Kidney (tissue), 22 donors: ENCODE measurements at places on chromosomes 5 and 9. TPM values are rescaled to one million over a fixed set of nuclear protein-coding genes. Genes with fewer than 3 reads are reported as not detected.

DNA sequence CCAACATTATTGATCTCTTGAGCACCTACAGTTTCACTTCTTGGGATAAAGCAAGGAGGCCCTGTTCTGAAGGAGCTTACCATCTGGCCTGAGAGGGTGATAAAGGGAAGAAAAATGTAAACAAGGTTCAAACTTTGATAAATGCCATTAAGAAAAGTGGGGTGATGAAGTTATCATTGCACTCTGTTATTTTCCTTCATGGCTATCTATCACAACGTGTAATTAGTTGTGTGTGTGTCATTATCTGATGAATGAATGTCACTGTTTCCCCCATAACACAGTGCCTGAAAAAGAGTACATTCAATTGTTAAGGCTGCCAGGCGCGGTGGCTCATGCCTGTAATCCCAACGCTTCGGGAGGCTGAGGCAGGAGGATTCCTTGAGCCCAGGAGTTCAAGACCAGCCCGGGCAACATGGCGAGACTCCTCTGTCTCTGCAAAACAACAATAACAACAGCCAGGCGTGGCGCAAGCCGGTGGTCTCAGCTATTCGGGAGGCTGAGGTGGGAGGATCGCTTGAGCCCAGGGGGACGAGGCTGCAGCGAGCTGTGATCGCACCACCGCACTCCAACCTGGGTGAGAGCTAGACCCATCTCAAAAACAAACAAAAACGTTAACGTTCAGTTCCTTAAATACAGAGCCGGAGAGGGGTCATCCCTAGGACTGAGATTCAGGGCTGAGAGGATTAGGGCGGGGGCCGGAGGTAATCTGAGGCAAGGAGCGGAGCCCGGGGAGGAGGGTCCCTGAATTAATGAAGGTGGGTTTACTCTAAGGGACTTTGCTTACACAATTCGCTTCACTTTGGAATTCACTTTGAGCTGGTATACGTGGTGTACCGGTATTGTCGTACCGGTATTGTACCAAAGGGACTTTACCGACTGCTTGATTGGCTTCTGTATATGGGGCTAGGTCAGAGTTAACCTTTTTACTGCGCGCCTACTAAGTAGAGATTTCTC is 917 bp downstream of the NHP2 start:
- DNase-seq: no peak

DNA sequence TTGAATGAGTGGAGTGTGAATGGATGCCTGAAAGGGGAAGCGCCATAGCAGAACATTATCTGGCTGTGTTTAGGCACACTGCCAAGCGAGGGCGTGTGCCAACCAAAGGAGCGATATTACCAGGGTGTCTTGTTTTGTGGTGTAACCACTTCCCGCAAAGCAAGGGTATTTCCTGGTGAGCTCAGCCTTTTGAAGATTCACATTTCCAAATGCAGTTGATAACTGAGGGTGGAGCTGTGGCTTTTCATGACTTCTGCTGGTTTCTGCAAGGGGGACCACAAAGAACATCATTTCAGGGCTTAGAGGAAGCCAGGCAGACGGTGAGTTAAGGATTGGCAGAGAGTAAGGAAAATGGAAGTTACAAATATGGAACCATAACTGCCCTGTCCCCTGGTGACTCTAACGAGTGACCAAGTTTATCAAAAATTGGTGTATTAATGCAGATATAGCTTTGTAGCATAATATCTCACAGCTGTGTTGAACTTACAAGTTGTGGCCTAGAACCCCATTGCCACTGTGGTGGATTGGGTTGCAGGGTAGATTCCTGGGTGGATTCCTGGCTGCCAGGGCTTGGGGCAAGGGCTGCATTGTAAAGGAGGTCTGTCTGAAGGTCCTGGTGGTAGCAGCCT is 71.4 kb downstream of the RALGPS1 start:
- DNase-seq: no peak

ADGRV1 gene
- 7.3 TPM for polyA plus RNA-seq

GRCh38 chr5:180126716-180127681 is 55.4 kb upstream of the RNF130 start:
- DNase-seq: peak; percentile 71

GRCh38 chr5:158522776-158523175 is 576.9 kb downstream of the EBF1 start:
- DNase-seq: no peak

- DNase-seq: no peak
Observed at GRCh38 chr9:129332581-129332980, 154.5 kb upstream of the IER5L start.

BRIX1 gene
- polyA plus RNA-seq: 23.1 TPM

GRCh38 chr5:141560151-141560550 is 58.6 kb downstream of the DIAPH1 start:
- DNase-seq: peak; percentile 33

DNA sequence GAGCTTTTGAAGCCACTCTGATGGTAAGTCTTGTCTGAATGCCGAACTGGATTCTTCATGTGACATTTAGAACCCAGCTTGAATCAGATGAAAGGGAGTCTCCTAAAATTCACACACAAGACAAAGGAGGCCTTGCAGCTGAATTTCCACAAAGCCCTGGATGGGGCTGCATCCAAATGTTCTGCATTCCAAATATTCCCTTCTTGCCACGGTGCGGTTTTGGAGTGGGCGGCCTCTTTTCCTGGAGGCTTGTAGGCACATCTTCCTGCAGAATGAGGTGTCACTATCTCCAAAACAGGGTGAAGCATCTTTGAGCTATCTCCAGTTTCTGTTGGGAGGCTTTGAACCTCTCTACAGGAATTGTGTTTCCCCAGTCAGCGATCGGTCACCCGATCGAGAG is 342.7 kb downstream of the ARHGEF28 start:
- DNase-seq: no peak

SLC34A3 gene
- polyA plus RNA-seq: 36.0 TPM

FOXD4L4 gene
- not detected for polyA plus RNA-seq
